ENCODE measurements at places on chromosomes 12 and 14.

DNA sequence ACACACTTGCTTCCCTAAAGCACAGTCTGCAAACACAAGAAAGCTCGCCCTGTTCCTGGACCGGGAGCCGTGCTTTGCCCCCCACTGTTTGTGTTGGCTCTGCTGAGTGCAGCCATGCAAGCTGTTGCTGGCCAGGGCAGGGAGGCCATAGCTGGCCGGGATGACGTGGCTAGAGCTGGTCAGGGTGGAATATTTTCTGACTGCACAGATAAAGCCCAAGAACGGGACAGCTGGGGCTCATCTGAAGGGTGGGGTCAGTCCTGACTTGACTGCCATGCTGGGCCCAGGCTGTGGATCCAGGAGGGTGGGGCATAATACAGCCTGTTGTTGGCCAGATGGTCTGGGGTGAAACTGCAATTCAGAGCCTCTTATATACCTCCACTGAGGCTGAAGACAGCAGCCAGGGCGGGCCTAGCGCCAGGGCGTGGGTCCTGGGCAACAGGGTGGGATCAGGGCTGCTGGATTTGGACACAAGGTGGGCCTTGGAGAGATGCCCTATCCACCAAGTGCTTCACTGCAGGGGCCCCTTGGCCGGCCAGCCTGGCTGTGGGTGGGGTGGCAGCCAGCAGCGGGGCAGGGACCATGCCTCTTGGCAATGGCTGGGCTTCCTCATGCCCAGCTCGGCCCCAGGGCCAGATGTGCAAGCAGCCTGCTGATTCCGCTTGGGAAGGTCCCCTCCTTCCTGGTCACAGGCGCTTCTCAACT, 14.8 kb downstream of the KMT5A start:
- peak; percentile 74 for DNase-seq

GRCh38 chr12:48194799-48195201, 8.3 kb downstream of the OR10AD1 start:
- no peak for DNase-seq

GRCh38 chr14:20333494-20333841, 389 bp upstream of the CCNB1IP1 start:
- no peak for DNase-seq

DNA sequence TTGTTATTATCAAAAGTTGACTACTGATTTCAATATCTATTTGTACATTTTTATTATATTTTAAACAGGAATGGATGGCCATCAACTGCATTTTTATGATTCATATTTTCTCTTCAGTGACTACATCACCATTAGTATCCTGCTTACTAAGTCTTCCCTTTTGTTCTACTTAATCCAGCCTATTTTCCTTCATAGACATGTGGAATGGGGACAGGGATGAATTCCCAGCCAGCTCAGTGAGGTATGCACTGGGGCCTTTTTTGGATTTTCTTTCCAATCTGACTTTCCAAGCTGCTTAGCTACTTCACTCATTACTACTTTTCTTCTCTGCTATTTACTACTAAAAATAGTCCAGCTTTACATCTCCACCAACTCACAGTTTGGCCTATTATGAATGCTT, 38.4 kb downstream of the AKAP6 start:
- DNase-seq = no peak

DNA sequence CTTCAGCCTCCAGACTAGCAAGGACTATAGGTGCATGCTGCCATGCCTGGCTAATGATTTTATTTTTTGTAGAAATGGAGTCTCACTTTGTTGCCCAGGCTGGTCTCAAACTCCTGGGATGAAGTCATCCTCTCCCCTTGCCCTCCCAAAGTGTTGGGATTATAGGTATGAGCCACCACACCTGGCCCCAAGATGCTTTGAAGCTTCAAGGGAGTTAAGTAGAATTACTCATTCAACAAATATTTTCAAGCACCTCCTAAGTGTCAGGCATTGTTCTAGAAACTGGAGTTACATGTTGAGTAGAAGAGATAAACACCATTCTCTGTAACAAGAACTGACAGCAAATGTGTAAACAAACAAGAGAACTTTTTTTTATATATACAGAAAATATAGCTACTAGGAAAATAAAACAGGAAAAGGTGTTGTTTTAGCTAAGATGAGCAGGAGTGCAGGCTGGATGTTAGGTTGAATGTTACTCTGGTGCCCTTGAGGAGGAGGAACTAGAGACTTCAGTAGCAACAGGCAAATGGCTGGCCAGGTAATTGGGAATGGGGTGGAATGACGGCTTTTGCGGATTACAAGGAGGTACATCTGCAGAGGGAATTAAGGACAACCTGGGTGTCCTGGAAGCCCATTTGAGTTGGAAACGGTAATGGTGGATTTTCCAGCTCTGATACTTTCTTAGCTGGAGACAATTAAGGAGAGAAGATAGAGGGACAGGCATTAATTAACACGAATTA, 32.0 kb upstream of the CFAP54 start:
- no peak for DNase-seq

DNA sequence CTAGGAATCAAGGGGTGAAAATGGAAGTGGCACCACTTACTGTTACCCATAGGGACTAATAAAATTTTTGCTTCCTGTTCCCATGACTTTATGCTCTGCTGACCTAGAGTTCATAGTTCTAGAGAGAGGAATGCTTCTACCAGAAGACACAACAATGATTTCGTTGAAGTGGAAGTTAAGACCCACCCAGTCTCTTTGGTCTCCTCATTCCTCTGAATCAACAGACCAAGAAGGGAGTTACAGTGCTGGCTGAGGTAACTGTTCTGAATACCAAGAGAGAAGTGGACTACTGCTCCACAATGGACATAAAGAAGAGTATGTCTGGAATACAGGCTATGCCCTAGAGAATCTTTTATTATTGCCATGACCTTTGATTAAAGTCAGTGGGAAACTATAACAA, 23.5 kb upstream of the DYRK2 start:
- no peak for DNase-seq

GRCh38 chr12:30180602-30181001, 396.9 kb upstream of the TMTC1 start:
- no peak for DNase-seq

- no peak for DNase-seq
These were observed 200.0 kb downstream of the FOXG1 start for GRCh38 chr14:28966416-28967233.

DNA sequence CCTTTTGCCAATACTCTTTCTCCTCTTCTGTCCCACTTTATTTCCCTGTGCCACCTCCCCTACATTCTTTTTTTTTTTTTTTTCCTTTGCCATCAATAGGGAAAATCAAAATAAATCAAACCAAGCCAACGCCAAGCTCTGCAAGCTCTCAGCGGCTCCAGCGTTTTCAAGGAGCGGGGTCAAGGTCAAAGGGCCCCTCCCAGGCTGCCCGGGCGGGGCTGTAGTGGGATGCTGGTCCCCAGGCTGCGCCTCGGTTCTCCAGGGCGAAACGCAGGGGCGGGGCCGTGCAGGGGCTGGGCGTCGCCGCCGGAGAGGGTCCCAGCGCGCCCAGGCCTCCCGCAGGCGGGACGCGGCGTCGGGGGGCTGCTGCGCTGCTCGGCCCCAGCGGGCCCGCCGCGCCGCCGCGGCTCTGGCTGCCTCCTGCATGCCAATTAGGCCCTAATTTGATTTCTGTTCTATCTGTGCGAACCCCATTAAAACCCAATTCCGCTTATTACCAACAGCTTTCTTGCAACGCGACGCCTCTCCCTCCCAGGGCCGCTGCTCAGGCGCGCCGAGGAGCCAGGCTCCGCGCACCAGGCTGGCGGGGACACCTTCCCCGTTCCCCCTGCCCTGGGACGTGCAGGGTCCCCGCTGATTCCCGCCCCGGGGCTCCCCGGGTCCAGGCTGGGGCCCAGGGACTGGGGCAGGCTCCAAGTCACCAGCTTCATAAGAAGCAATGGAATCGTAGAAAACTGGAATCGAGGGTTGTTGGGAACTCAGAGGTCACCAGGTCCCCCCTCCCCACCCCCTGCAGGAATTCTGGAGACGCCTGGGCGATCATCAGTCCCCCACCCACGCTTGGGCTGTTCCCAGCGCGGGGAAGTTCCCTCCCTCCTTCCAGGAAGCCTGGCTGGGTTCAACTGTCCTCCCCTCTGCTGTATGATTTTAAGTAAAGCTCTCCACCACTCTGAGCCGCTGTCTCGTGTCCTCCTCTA, 50.7 kb upstream of the MAP1LC3B2 start:
- no peak for DNase-seq

GRCh38 chr14:24430143-24430681, 458 bp downstream of the KHNYN start:
- DNase-seq = peak; percentile 49

DNA sequence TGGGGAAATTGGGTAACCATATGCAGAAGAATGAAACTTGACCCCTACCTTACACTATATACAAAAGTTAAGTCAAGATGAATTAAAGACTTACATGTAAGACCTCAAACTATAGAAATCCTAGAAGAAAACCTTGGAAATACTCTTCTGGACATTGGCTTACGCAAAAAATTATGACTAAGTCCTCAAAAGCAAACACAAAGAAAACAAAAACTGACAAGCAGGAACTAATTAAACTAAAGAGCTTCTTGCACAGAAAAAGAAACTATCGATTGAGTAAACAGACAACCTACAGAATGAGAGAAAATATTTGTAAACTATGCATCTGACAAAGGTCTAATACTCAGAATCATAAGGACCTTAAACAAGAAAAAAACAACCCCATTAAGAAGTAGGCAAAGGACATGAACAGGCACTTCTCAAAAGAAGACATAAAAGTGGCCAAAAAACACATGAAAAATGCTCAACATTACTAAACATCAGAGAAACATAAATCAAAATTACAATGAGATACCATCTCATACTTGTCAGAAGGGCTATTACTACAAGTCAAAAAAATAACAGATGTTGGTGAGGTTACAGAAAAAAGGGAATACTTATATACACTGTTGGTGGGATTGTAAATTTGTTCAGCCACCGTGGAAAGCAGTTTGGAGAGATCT, 37.0 kb upstream of the CFAP54 start:
- no peak for DNase-seq

- DNase-seq = no peak
These were observed 79.5 kb upstream of the MIS18BP1 start for GRCh38 chr14:45332360-45332988.

DNA sequence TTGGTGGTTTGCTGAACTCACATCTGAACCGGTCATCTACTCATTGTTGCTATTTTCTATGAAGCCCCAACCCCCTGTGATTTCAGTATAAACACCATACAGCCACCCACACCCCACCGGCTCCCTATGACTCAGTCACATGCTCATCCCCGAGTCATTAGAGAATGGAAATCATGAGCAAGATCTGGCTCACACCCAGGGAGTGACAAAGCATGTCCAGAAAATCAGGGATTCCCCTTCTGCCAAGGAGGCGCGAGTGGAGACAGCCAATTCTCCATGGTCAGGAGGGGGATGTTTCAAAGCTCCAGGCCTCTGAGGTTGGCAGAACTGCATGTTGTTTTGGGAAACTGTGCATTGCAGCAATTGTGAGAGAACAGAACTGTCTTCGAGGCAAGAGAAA, 657.5 kb upstream of the TBX3 start:
- DNase-seq = no peak

DNA sequence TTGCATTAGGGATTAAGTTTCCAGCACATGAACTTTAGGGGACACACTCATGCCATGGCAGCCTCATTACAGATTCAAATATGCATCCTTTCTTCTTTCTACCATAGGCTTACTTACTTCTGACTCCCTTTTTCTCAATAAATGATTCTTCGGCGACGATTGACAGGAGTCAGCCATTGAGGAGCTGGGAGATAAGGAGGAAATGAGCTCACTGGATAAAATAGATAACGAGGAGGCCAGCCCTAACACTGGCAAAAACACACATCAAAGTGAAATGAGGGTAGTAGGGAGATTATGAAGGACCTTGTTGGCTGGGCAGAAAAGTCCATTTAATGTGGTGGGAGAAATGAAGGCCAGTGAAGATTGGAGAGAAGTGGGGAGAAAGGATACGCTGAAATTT, 172.2 kb downstream of the SLC41A2 start:
- DNase-seq = no peak

DNA sequence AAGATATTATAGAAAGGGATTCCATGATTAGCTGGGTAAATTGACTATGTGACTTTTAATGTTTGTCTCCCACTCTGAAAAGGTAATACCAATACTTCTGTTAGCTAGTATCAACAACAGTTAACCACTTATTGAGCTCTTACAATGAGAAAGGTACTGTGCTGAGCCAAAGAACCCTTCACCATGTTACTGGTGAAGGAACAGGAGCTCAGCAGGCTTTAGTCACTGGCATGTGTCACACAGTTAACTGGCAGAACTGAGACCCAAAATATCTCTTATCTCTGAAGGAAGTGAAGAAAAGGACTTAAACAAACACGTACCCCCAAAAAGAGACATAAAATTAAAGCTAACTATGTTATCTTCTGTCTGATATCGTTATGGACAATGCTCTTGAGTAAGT, 170.6 kb downstream of the MED13L start:
- DNase-seq = no peak

DNA sequence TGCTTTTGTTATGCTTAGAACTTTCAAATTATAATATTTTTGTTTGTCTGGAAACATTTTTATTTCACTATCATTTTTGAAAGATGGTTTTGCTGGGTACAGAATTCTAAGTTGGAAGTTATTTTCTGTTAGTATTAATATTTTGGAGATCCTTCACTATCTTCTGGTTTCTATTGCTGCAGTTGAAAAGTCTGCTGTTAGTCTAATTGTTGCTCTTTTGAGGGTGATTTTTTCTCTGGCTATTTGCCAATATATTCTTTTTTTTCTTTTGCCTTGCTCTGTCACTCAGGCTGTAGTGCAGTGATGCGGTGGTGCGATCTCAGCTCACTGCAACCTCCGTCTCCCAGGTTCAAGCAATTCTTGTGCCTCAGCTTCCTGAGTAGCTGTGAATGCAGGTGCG, 28.2 kb upstream of the ARID2 start:
- no peak for DNase-seq

DNA sequence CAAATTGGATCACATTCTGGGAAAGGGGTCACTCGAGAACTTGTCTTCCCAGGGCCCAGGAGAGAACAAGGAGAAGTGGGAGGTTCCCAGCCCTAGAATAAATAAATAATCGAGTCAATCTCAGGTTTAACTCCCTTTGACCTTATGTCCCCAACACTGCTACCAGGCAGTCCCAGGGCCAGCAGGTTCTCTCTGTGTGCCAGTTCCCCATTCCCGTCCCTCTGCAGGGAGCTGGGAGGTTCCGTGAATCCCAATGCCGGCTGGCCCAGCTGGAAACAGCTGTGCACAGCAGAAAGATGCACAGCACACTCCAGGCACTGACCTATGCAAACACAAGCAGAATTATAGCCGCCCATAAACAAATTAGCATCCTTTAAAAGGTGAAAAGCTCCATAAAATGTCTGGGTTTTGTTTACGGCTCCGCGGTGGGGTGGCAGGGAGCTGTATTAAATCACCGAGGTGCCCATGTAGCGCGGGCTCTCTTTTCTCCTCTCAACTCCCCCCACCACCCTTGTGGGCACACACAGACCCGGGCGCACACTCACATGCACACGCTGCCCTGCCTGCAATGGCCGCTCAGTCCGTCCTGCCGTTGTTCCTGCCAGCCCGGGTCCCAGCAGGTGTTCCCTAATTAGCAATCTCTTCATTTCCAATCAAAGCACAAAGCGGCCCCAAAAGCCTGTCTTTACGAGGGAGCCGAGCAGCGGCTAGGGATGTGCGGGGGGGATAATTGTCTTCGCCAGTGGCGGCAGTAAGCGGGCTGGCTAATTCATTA, 46.6 kb upstream of the ESRRB start:
- no peak for DNase-seq

- DNase-seq = no peak
These were observed 50.4 kb downstream of the GXYLT1 start for GRCh38 chr12:42094277-42094676.

Measured in Ammon's horn (tissue), 1 donor.